ENCODE measurements at places on chromosomes 2 and 18.

DNA sequence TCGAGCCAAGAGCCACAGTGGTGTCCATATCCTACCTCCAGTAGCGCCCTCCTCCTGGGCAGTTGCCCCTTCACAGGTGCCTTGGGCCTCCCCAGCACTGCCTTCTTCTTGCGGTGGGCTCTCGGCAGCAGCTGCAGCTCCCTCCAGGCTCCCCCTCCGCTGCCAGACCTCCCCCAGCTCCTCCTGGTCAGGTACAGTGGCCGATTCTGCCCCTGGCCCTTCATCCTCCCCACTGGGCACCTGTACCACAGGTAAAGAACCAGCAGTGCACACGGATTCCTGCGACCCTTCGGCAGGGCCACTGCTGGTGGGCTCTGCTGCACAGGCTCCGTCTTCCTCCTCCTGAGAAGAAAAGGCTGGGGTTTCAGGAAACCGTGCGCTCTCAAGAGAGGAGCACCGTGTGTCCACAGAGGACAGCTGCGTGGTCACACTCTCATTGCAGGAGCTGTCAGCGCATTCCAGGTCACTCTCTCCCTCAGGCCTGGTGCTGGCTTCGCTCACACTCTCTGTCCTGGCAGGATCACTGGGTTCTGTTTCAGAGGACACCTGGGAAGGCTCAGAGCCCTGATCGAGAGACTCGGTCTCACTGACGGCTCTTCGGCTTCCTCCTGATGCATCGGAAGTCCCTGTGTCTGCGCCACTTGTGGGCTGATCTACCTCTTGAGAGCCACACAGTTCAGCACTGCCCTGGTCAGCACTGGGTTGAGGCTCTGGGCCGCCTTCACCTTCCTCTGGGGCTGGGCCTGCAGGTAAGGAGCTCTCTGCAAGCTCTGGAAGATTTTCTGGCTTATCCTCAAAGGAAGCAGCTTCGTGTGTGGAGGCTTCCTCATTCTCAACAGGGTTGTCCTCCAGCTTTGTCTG is 147.4 kb upstream of the STK17B start:
- DNase-seq = no peak

DNA sequence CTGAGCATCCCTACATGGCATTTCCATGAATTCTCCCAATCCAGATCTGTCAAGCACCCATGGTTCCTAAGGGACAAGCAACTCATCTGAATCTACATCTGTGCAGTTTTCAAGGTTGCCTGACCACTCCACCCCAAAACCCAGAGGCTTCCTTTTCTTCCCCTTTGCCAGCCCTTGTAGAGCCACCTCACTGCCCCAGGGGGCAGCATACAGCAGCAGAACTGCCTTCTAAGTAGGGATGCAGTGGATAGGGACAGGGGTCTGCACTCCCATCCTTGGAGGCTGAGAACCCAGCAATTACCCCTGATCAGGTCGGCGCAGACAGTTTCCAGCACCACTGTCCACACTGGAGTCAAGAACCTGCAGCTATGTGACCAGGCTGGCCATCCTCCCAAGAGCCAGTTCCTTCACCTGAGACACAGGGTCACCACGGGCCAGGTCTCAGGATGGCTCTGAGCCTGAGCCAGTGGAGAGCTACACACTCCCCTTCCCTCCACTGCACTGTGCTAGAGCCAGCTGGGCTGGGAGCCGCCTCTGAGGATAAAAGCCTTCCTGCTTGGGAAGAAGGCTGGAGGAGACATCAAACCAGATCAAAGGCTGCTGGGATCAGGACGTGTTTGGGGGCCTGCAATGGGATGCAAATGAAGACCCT is 283.1 kb downstream of the CELF4 start:
- DNase-seq = no peak

GRCh38 chr2:17052001-17052400 is 386.4 kb upstream of the CYRIA start:
- no peak for DNase-seq

DNA sequence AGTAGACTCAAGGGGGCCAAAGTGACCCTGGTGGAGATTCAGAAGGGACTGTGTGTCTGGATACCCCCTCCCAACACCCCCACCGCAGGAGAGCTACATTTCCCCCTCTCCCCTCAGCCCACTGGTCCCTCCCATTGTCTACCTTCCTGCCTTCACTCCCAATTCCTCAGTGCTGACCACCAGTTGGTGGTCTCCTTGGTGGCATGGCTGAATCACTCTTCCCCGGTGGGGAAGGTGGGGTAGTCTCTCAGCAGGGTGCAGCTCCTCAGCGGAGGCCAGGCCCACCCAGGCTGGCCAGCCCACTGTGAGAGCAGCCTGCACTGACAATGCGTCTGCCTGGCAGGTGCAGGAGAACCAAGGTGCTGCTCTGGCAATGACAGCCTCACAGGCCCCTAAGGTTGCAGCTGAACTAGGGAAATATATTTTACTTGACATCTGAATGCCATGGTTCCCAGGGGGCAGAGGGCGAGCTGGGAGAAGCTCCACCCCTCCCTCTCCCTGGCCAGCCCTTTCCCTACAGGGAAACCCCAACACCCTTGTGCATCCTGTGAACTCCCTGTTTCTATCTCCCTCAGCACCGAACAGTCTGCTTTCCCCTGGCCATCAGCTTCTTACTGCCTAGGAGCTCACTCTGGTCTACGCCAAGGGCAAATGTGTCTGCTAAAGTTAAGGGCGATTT is 62.6 kb upstream of the PAX8 start:
- no peak for DNase-seq

DNA sequence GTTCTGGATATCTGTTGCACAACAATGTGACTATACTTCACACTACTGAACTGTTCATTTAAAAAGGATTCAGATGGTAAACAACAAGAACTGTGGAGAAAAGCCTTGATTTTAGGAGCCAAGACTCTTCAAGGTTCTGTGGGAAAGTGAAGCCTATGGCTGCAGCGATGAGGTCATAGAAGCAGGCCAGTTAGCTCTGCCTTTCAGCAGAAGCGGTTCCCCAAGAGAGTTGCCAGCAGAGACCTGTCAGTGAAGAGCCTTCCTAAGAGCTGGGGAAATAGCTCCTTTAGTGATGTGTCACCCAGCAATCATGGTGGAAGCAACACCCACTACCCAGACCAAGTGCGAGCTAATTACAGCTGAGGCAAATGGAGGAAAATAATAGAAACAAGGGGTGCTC is 346.5 kb upstream of the ETAA1 start:
- no peak for DNase-seq

GRCh38 chr18:29188760-29189159 is 1011.8 kb upstream of the CDH2 start:
- DNase-seq = no peak

DNA sequence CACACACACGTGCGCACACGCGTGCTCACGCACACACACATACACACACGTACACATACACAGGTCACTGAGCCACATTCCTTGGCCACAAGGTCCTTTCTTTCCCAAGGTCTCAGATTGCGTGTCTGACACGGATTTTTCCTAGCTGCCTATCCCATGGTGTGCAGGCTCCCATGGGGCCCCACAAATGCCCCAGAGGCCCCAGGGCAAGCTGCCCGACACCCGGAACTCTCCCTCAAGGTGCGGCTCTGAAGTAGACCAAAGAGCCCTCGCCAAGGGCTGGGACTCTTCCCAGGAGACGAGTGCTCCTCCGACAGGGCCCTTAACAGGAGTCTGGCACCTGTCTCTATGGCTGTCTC is 46.7 kb downstream of the SDC1 start:
- DNase-seq = no peak

DNA sequence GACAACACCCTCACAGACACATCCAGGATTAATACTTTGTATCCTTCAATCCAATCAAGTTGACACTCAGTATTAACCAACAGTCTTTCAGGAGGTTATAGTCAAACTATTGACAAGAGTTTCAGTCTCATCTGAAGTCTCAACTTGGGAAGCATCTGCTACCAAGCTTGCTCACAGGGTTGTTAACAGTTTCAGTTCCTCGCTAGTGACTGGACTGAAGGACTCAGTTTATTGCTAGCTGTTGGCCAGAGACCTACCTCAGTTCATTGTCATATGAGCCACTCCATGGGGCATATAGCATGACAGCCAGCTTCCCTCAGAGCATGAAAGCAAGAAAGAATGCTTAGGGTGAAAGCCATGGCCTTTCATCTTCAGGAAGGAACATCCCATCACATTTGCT is 228.6 kb downstream of the EPHA4 start:
- no peak for DNase-seq

GRCh38 chr2:217274578-217274977 is 414.7 kb upstream of the TNP1 start:
- no peak for DNase-seq

DNA sequence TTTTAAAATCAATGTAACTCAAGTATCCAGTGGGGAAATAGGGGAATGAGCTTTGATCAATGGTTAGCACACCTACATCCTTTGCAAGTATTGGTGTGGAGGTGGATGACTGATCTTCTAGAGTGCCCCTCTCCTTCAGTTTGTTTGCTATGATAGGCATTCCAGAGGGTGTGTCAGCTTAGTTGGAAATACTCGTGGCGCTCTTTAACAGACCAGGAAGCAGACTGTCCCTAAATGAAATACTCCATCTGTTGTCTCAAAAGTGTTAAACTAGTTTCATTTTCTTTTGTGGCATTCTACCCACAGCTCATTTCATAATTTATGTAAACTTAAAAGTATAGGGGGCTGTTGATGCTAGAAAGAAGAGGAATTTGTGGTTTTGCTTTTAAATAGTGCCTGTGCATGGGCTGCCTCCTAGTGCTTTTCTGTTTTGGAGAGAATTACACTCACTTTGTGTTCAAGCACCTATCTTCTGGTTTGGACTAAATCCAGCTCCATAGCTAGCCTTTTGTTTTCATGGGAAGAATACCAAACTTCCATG is 66.2 kb downstream of the STAT1 start:
- no peak for DNase-seq

DNA sequence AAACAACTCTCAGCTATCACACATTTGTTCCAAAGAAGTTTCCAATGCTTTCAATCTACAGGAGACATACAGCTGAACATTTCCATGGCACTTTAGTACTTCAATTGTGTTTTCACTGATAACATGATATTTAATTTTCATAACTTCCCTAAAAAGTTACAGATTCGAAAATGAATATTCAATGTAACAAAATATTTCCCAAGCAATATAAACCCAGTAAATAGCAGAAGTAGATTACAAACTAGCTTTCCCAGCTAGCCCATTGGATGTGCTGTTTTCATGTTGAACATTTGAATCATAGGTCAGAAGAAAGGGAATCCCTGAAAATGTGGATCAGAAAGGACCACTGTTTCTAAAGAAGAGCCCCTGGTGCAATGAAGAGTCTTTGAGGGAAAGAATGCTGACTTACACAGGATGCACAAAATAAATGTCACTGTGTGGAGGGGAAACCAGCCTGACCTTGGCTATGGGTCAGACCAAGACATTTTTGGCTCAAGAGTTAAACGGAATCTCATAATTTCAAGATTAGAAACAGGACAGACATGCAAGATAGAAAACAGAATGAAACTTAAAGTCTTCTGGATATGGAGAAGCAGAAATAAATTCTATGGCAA is 22.5 kb downstream of the CYTIP start:
- DNase-seq = no peak

DNA sequence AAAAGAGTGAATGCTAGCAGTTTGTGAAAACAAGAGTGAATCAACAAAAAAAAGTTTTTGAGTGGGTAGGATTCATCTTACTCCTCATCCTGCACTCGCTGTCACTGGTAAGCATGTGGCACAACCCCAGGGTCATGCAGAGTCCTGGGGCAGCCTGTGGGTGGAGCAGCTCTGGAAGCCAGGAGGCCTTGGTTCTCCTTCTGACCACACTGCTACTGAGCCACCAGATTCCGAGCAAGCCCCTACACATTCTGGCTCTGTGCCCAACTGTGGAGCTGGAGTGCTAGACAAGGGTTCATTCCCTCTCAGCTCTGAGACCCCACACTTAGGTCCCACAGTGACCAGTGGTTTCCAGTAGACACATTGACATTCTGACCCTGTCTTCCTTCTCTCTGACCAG is 670.6 kb downstream of the BCL11A start:
- no peak for DNase-seq

- DNase-seq = no peak
Observed at GRCh38 chr2:86488561-86489250, 47.5 kb downstream of the KDM3A start.

All from activated effector memory CD4-positive, alpha-beta T cell treated with Interleukin-2 at 50 U/mL for 16 hours (primary cell).